ENCODE measurements at places on chromosomes 7 and 10.

DNA sequence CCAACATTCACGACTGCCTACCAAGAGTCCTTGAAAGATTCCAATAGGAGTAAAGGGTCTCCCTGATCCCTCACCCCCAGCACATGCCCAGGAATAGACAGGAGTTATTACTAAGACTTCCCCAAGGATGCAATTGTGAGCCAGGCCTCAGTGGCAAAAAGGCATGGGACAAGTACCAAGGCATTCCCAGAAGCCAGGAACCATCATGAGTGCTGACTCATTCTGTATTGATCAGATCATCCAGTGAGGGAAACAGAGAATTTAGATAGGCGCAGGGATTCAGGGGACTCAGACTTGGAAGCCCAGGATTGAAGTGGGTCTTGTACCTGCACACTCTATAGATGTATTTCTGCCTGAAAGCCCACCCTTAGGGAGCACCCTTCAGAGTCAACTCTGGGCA, 21.2 kb downstream of the MBL2 start:
- DNase-seq = no peak

GRCh38 chr7:26553582-26553981, 261.9 kb downstream of the SNX10 start:
- no peak for DNase-seq

- DNase-seq = no peak
These were observed 133.8 kb upstream of the ZNF92 start for GRCh38 chr7:65239707-65240352.

DNA sequence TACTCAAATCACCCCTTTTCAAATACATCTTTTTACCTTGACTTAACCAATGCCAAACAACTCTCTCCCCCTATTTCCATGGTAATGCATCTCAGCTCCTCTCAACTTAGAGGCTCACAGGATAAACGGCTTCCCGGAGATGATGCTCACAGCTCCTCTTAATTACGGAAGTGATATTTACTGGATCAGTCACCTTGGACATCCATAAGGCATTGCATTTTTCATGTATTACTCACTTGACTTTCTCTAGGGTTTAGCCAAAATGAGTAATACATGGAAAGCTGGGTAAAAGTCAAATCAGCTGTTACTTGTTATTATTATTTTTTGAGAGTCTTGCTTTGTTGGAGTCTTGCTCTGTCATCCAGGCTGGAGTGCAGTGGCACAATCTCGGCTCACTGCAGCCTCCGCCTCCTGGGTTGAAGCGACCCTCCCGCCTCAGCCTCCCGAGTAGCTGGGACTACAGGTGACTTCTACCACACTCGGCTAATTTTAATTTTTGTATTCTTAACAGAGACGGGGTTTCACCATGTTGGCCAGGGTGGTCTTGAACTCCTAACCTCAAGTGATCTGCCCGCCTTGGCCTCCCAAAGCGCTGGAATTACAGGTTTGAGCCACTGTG, 73.3 kb upstream of the RHEB start:
- peak; percentile 65 for DNase-seq

- no peak for DNase-seq
These were observed at the start of gene TRIM24 for GRCh38 chr7:138460176-138460648. TRIM24 (plus strand) TSS chr7:138460259; CDS start chr7:138460549, 290 bp downstream.

DNA sequence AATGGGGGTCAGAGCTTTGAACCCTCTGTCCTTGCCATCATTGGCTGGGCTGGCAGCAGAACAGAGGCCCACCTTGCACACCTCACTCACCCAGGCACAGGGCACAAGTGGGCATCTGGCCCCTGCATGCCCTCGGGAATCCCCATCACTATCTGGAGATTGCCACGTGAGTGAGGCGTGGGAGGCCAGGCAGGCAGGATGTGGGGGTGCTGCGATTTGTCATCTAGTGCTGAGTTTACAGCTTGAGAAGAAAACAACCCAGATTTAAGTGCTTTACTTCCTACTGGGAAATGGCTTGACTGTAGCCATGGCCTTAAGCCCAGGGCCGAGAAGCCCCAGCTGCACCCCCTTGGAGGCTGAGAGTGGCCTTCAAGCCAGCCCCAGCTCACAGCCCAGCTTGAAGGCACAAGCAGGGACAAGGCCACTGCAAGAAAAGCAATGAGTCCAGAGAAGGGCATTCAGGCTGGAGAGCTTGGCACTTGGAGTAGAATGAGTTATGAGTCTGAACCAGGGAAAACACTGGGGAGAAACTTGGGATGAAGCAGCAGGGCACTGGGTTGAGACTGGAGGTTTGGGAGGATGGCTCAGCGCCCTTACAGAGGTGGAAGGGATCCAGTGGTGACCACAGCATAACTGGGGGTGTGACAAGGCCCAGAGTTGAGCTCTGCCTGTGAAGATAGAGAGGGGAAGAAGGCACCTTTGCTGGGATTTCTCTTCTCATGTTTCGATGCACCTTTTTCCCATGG, 123.0 kb downstream of the CXCL12 start:
- DNase-seq = no peak

DNA sequence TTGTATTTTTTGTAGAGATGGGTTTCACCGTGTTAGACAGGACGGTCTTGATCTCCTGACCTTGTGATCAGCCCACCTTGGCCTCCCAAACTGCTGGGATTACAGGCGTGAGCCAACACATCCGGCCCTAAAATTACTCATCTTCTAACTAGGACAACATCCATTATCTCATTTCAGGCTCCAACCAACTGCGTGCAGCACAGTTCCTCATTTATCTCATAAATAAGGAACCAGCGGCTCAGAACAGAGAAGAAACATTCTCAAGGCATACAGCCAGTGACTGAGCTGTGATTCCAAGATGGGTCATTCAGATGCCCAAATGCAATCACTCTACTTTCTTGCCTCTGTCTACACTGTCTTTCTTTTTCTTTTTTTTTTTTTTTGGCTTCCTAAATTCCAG, 356.1 kb downstream of the ELMO1 start:
- no peak for DNase-seq

DNA sequence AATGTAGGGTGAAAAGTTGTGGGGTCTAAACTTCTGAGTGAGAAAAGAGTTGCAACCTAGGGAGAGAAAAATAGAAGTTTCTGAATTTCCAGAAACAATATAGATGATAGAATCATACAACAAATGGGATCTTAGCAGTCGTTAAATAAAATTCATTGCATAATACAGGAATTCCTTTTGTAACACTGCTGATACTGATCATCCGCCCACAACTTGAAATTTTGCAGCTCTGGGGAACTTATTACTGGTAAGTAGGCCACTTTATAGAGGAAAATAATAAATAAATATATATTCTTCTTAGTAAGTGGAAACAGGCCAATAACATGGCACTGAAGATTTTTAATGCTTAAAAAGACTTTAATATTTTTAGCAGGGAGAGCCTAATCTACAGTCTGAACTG, 81.9 kb upstream of the SMIM30 start:
- no peak for DNase-seq

- DNase-seq = no peak
These were observed 95.6 kb upstream of the KIF5B start for GRCh38 chr10:32151871-32152270.

GRCh38 chr7:129951226-129952085, 1.3 kb downstream of the UBE2H start:
- no peak for DNase-seq
